ENCODE measurements at places on chromosomes 12 and 14. TPM values are rescaled to one million over a fixed set of nuclear protein-coding genes. Genes with fewer than 3 reads are reported as not detected.

- DNase-seq: peak; percentile 60
Observed at GRCh38 chr14:90815822-90816662, at the start of gene TTC7B. Gene TTC7B, minus strand, starts transcription at chr14:90816430. Its CDS starts 135 bp downstream, at chr14:90816295.

DNA sequence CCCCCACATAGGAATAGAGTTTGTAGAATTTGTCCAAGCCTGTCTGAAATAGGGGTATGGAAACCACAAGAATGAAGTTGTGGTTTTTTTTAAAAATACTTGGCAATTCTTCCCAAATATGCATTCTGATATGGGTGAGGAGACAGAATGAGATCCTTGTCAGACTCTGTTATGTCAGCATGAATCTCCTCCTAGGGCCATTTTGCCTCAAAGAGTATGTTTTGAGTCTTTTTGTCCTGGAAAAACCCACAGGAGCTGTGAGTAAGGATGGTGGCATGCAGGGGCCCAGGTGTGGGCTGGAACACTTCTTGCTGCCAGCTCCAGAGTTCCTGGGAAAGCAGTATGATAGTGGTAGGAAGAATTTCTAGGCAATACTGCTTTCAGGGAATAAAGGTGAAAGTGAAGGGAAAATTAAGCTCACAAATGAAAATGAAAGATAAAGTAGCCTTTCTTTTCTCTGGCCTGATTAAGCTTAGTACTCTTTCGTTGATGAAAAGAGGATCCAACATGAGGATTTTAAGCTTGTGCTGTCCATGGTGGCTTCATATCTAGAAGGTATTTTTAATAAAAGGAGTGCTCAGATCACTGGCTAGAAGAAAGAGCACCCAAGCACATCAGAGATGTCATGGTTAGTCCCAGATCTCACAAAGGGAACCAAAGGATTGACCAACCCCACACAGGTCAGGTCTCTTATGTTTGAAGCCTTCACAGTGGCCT is 130.8 kb downstream of the LLPH start:
- no peak for DNase-seq

- no peak for DNase-seq
Observed at GRCh38 chr12:126873701-126874100, 1393.3 kb upstream of the TMEM132C start.

DNA sequence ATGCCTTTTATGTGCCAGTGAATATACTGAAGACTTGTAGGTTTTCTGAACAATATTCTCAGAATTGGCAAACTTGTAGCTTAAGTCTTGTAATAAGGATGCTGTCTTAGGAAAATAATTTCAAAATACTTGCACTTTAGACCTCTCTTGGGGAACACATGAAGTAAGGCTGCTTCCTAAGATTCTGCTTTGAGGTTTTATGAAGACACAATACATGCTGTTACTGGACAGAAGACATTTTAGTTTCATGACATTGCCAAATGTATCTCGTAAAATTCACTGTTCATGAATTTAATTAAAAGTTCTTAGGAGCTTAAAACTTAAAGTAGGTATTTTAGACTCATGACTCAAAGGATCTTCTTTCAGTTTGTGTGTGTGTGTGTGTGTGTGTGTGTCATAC is 80.7 kb downstream of the RAD51B start:
- DNase-seq: no peak

- peak; percentile 13 for DNase-seq
Observed at GRCh38 chr14:56730538-56731145, 79.6 kb downstream of the OTX2 start.

- DNase-seq: peak; percentile 67
Observed at GRCh38 chr12:71014180-71014785, 93.7 kb upstream of the PTPRR start.

GRCh38 chr14:70858641-70859040 is 48.6 kb upstream of the PCNX1 start:
- no peak for DNase-seq

DNA sequence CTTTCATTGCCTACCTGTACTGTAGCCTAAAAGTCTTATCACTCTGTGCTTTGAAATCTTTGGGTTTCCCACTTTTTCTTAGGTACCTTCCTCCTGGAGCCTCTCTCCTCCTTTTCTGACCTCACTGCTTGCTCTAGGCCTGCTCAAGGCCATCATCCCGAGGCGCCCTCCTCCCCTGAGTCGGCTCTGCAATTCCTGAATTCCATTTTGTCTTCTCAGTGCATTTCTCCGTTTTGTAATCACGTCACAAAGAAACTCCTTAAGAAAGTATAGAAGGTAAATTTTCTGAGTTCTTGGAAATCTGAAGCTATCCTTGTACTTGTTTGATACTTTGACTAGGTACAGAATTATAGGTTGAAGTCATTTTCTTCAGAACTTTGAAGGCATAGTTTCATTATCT is 25.2 kb downstream of the ZC3H14 start:
- no peak for DNase-seq

GRCh38 chr12:9673404-9674225 is 4.1 kb downstream of the CLEC2D start:
- DNase-seq: peak; percentile 28

- DNase-seq: no peak
Observed at GRCh38 chr12:5912437-5913334, 32.4 kb downstream of the ANO2 start.

DNA sequence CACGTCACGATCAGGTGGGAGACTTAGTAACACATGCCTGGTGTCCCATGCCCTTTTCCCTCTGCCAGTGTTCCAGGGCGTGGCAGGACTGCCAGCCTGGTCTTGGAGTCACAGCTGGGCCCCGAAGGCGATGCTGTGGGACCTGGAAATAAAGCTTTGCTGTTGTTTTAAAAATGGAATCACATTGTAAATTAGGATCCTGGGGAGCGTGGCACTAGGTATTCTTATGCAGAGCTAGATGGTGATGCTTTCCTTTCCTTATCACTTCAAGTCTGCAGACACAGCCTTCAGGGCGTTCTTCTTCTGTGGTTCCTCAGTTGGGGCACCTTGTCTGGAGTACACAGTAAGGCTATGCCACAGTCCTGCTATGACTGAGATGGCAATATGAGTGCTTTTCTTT is 64.6 kb downstream of the BICD1 start:
- DNase-seq: no peak

DNA sequence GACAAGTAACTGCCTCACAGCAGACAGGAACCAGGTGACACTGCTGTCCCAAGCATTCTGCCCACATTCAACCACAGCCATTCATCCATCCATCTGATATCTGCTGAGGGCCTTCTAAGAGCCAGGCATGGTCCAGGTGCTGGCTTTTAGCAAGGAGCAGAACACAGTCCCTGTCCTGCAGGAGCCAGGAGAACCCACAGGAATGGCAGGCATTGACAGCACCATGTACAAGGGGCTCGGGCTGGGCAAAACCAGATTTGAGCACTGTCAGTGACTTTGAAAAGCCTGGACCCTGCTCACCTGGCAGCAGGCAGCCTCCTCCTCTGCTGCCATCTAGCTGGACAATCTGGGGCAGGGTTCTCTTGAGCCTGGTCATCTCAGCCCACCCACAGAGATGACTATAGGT is 137.0 kb downstream of the ZFP36L1 start:
- peak; percentile 66 for DNase-seq

- no peak for DNase-seq
Observed at GRCh38 chr12:26789731-26790644, 43.0 kb downstream of the ITPR2 start.

DNA sequence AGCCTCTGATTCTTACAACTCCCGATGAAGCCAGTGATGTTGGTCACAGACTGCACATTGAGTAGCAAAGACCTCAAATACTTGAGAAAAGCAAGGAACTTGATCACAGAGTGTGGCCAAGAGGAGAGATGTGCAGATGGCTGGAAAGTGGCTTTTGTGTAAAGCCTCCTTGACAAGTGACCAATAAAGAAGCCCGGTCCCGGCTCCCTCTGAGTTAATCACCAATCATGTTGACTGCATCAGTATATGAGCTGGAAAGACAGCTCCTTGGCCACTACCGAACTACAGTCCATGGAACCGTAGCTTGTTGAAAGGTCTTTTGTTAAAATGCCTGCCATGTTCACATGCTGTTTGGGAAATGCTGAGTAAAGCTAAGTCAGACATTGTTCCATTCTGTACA is 23.7 kb upstream of the SERPINA6 start:
- DNase-seq: no peak

GRCh38 chr14:49621114-49621881 is 699 bp downstream of the MGAT2 start:
- peak; percentile 73 for DNase-seq

DNA sequence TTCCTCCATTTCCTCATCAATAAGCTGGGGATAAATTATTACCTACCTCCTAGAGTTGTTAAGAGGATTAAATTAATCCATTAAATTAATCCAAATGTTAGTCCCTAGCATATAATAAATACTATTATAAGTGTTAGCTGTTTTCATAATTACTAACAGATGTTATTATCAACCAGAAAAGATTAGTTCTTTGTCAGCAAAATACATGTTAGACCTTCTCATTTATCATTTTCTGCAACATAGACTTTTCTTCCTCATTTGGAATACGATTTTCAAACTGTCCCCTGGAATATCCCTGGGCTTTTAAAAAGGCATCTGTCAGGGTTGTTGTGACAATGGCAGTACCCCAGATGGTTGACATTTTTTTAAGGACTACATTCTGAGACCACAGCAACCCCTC is 133.1 kb downstream of the ANO6 start:
- no peak for DNase-seq

DNA sequence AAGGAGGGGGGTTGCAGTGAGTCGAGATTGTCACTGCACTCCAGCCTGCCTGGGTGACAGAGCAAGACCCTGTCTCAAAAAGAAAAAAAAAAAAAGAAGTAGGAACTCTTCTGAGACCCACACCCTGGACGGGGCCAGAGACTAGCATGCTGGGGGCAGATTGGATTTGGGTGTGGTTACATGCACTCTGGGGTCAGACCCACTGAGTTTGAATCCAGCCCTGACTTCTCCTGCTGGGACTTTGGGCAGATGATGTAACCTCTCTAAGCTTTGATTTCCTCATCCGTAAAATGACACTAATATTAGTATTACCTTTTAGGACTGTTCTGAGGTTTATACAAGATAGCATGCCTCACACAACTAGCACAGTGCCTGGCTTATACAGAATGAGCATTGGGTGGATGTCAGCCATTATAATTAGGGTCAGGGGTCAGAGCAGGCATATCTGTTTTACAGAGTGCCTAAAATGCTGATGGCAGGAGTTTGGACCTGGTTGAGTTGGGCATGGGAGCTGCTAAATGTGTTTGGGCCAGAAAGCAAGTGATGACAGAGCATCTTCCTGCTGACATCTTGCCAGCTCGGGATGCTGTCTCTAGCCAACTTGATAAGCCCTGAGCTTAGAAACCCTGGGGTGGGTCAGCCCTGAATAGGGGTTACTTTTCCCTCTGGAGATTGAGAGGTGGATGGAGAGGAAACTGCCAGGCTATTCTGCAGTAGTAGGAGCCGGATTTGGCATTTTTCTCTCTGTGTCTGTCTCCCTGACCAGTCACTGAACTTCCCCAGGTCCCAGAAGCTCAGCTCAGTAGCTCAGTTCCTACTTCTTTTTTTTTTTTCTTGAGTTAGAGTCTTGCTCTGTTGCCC is 15.5 kb downstream of the TPCN1 start:
- no peak for DNase-seq

GRCh38 chr12:51941011-51941581 is 10.4 kb upstream of the ACVR1B start:
- DNase-seq: no peak

DNA sequence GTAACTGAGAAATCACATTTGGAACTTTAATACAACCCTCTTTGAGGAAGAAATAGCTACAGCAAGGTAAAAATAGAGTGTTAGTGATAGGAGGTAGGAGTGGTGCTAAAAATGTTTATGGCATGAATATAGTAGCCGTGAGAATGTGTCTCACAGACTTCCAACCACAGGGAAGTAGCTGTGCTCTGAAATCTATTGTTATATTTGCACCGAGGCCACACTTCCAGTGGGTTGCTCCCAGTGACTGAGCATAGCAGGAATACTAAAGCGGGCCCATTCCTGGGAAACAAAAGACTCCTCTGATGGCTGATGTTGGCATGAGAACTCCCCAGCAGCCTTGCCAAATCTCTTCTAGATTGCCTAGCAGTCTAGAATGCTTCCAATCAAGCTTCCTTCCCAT is 174.1 kb upstream of the PLXNC1 start:
- no peak for DNase-seq

- DNase-seq: no peak
Observed at GRCh38 chr14:100436745-100437406, 113.7 kb downstream of the SLC25A47 start.

DNA sequence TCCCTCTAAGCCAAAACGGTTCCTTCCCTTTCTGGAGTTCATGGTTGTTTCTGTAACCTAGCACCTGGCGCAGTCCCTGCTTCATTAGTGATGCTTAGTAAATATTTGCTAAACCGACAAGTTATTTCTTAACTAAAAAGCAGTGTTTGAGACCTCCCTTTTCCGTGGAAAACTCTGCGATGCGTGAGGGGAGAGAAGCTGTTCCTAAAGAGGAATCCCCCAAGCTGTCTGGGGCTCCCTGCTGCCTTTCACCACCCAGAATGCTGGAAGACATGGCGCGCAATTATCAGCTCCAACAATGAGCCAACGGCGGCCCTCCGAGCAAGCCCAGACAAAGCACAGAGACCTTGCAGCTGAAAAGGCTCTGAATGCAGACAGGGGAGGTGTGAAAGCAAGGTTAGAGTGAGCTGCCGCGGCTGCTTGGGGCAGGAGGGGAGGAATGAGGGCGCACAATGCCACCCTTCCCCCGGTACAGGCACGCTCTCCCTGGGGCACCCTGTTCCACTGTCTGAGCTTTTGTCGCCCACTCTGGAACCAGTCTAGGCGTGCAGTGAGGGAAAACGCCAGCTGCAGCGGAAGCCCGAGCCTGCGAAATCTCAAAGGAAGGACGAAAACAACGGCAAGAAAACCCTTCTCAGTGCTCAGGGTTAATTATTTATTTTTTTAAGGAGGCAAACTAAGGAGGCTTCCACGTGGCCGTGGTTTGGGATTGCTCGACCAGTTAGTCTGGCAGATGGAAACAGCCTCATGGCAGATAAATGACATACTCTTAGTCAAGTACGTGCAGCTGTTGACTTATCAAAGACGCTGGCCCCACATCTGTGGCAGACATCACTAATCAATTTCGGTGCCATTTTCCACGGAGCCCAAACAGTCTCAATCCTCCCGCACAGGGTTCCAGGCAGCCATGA is 66.3 kb downstream of the RBM19 start:
- DNase-seq: peak; percentile 62

GRCh38 chr12:22034709-22035506 is 11.1 kb upstream of the CMAS start:
- DNase-seq: peak; percentile 7

The KANSL2 gene
- 24.6 TPM for polyA plus RNA-seq

The SYT10 gene
- 0.30 TPM for polyA plus RNA-seq

The EP400 gene
- 7.5 TPM for polyA plus RNA-seq

The GDF3 gene
- 1.6 TPM for polyA plus RNA-seq

The TMEM132D gene
- not detected for polyA plus RNA-seq

The ADAM21 gene
- polyA plus RNA-seq: 0.28 TPM

The IL25 gene
- not detected for polyA plus RNA-seq

The PLA2G1B gene
- polyA plus RNA-seq: not detected

The CAPS2 gene
- 5.9 TPM for polyA plus RNA-seq

The CAPZA3 gene
- polyA plus RNA-seq: 0.88 TPM

The GALNT16 gene
- 15.2 TPM for polyA plus RNA-seq

The OR2AP1 gene
- not detected for polyA plus RNA-seq

The PTGER2 gene
- polyA plus RNA-seq: 3.4 TPM

The IRAK3 gene
- 1.2 TPM for polyA plus RNA-seq
